ENCODE measurements at places on chromosomes 2 and 18. TPM values are rescaled to one million over a fixed set of nuclear protein-coding genes. Genes with fewer than 3 reads are reported as not detected.

DNA sequence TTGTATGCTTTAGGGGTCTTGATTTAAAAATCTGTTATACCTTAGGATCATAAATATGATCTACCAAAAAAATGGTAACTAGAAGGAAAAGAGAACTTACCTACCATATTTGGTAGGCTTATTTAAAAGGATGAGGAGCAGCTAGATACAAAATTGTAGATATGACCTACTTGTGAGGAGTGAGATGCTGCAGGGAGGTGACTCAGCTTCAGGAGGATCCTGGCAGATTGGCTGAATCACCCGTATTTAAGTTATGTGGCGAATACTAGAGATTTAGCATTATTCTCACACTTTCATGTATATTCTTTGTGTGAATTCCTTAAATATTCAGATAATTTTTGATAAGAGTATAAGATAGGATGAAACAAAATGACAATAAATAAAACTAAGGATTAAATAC is 657.3 kb upstream of the LINC00305 start:
- no peak for ATAC-seq

DNA sequence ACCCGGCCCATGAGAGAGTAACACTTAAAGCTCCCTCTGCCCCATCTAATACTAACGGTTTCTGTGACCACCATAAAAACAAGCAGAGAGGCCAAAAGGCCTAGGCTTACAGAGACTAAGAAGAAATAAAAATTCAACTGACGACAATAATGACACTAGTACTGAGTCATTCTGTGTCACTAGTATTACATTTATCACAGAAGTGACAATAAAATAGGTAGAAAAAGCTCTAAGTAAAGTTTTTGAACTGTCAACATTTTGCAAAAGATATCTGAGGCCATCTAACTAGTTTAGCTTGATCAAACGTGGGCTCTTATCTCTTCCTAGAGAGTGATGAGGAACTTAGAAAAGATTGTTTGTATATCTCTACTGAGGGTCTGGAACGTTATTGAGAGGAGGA is 35.6 kb downstream of the AP1S3 start:
- ATAC-seq, result no peak

DNA sequence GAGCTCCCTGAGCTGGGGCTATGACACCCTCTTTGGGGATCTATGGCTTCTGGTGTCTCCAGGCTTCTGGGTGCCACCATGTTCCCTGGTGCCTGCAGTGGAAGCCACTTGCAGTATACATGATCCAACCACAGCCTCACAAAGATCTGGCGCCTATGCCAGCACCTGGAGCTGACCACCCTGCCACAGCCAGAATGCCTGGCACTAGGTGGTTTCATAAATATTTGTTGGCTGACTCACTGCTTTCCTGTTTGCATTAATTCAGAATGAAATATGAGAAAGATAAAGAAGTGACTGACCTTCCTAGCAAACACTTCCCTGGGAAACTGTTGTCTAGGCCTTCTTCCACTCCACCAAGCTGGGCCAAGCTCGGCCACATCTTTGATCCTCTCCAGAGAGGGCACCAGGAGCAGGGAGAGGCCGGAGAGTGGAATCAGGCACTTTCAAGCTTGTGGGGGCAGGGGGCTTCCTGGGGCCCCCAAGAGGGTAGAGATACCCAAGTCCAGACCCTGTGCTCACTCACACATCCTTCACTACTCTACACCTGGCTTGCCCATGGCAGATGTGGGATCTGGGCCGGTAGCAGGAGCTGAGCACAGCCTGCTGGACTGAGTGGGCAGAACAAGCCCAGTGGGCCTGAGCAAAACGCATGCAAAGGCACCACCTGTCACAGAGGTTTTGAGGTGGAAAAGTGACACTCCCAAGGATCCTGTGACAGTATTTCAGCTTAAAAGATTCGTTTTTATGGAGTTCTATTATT is 565.7 kb downstream of the SLC4A3 start:
- no peak for ATAC-seq

GRCh38 chr18:79425569-79425886 is 29.8 kb downstream of the NFATC1 start:
- ATAC-seq, result no peak

DNA sequence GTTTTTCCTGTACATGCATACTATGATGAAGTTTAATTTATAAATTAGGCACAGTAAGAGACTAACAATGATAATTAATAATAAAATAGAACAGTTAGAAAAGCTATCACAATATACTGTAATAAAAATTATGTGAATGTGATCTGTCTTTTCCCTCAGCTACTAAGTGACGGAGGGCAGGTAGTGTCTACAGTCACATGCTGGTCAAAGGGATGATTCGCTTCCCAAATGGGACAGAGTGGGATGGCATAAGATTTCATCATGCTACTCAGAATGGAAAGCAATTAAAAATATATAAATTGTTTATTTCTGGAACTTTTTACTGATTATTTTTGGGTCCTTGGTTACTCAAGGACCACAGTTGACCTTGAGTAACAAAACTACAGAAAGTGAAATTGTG is 71.5 kb downstream of the DAW1 start:
- no peak for ATAC-seq

- ATAC-seq, result no peak
These were observed 660.1 kb upstream of the SLC8A1 start for GRCh38 chr2:41111836-41112627.

- ATAC-seq, result no peak
These were observed 266.1 kb upstream of the SIX2 start for GRCh38 chr2:45275242-45275805.

GRCh38 chr2:104502901-104503300 is 351.0 kb upstream of the POU3F3 start:
- no peak for ATAC-seq

GRCh38 chr2:219250049-219250781 is 2.8 kb upstream of the TUBA4B start:
- ATAC-seq, result no peak

DNA sequence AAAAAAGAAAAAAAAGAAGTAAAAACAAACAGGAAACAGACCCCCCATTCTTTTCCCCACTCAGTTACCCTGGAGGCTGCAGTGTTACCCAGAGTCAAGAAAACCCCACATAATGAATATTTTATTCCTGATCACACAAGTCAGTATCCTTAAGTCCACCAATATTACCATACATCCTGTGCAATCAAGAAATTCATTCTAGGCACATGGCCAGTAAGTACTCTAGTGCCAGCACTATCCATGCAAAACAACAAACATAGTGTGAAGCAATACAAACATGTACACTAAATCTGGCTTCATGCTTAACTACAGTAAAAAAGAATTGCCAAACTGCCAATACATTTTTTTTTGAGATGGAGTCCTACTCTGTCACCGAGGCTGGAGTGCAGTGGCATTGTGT is 111.6 kb downstream of the FAM168B start:
- no peak for ATAC-seq

- ATAC-seq, result no peak
These were observed 30.4 kb downstream of the ODC1 start for GRCh38 chr2:10417551-10418335.

GRCh38 chr2:43139996-43140621 is 86.3 kb downstream of the ZFP36L2 start:
- ATAC-seq, result no peak

- ATAC-seq, result peak; percentile 64
These were observed 964.7 kb upstream of the ZEB2 start for GRCh38 chr2:145484448-145485097.

- no peak for ATAC-seq
These were observed 78.3 kb upstream of the SETBP1 start for GRCh38 chr18:44602380-44602779.

The FBXO48 gene
- total RNA-seq, result 1.00 TPM

The CXCR1 gene
- 0.72 TPM for total RNA-seq

The GPR75 gene
- total RNA-seq, result 1.5 TPM

The POTEF gene
- total RNA-seq, result not detected

The LCT gene
- total RNA-seq, result not detected

Measured in esophagus mucosa (tissue), 1 donor.